NCI-H1694 (cell line): ENCODE measurements at places on chromosomes 11 and 22.
A peak's percentile ranks its signal among the peaks of the same experiment; 100 is the strongest.

DNA sequence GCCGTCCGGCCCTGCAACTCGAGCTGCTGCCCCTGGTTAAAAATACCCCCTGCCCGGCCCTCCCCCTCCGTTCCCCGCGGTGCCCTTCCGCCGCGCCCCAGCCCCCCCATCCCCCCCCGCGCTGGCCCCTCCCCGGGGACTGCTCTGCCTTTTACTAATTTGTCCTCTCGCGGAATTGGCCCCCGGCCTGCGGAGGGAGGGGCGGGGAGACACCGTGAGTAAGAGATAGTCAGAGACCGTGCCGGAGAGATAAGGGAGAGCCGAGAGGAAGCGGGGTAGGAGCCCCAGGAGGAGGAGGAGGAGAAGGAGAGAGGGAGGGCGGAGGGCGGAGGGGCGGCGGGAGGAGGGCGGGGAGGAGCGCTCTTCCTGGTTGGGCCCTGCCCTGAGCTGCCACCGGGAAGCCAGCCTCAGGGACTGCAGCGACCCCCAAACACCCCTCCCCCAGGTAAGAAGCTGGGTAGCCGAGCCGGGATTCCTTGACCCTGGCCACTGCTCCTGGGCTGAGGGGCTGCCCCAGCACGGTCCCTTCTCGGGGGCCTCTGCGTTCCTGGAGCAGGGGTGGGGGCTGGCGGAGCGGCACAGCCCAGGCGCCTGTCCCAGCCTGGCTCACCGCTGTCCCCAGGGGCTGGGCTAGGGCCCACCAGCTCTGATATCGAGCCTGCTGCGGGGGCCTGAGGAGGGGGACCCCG is at the start of gene CAPN1:
Gene CAPN1 (plus strand): TSS at position 360 of the 689 bp plus-strand sequence. CDS start 774 bp downstream, outside the sequence.
- peak; percentile 22 for DNase-seq

GRCh38 chr11:125939081-125939521 is 6.7 kb upstream of the VSIG10L2 start:
- no peak for DNase-seq

GRCh38 chr11:42490506-42490905 is 821.3 kb upstream of the API5 start:
- no peak for DNase-seq

- DNase-seq = no peak
These were observed 23.4 kb downstream of the OVOL1 start for GRCh38 chr11:65810046-65810868.

- DNase-seq = peak; percentile 86
These were observed at the start of gene YDJC for GRCh38 chr22:21629255-21630149. Gene YDJC, minus strand, starts transcription at chr22:21630022. Its CDS starts 8 bp downstream, at chr22:21630014.

- no peak for DNase-seq
These were observed 882 bp downstream of the ANO1 start for GRCh38 chr11:70078781-70079616.

DNA sequence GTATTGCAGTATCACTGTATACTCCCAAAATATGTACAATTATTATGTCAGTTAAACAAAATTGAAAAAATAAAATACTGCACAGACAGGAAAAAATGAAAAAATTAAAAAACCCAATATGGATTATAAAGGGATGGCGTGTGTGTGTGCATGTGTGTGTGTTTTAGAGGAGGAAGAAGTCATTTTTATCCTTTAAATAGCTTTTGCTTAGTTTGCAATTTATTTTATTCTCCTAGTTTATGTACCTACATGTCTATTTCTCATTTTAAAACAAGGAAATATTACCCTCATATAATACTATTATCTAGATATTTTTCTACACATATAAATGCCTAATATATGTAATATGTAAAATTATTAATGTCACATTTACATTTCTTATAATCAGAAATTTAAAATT is 1144.3 kb downstream of the LRRC4C start:
- no peak for DNase-seq

DNA sequence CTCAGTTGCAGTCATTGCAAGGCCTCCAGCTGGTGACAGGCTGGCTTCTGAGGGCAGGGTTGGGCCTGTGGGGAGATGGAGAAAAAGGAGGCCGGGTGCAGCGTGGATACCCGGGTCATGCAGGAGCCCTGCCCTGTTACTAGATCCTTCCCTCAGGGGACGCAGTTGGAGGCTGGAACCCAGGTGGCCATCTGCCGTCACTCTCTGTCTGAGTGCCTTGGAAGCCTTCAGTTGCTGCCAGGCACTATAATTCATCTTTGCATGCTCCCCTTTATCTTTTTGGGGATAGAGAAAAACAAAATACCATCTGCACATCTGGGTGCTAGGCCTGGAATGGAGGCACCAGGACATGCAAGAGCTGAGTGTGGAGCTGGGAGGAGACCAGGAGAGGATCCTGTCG is 82.7 kb downstream of the TP53I11 start:
- peak; percentile 69 for DNase-seq

- DNase-seq = no peak
These were observed 36.7 kb downstream of the PPFIA1 start for GRCh38 chr11:70307176-70307575.

DNA sequence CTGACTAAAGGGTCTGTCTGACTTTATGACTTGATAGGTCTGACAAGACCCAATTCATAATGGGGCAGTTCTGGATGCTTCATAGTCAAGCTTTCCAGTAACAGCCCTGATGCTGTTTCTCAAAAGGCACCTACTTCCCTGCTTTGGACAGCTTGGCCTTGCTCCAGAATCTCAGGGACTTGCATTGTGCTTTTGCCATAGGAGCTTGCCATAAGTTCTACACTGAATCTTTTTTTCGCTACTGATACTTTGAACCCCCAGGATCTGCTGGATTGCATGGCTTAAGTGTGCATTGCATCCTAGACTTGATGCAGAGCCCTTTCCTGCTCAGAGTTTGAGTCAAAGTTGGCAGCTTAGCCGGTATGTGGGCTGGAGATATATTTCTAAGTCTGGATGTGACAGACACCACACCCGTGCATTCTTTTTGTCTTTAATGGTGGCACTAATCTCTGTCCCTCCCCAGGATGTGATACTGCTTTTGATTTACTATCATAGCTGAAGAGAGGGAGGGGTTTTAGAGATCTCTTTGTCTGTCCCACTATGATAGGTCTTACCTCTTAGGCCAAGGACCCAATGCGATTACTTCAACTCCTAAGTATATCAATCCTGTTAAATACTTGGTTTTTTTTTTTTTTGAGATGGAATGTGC is 16.9 kb upstream of the SLC3A2 start:
- no peak for DNase-seq

GRCh38 chr11:106496677-106497076 is 419.2 kb downstream of the AASDHPPT start:
- no peak for DNase-seq
